ENCODE measurements at places on chromosomes 12 and 14.

- DNase-seq: no peak
Observed at GRCh38 chr14:94548131-94548998, 12.9 kb upstream of the SERPINA4 start.

- no peak for DNase-seq
Observed at GRCh38 chr14:102920998-102921304, 1.5 kb upstream of the AMN start.

DNA sequence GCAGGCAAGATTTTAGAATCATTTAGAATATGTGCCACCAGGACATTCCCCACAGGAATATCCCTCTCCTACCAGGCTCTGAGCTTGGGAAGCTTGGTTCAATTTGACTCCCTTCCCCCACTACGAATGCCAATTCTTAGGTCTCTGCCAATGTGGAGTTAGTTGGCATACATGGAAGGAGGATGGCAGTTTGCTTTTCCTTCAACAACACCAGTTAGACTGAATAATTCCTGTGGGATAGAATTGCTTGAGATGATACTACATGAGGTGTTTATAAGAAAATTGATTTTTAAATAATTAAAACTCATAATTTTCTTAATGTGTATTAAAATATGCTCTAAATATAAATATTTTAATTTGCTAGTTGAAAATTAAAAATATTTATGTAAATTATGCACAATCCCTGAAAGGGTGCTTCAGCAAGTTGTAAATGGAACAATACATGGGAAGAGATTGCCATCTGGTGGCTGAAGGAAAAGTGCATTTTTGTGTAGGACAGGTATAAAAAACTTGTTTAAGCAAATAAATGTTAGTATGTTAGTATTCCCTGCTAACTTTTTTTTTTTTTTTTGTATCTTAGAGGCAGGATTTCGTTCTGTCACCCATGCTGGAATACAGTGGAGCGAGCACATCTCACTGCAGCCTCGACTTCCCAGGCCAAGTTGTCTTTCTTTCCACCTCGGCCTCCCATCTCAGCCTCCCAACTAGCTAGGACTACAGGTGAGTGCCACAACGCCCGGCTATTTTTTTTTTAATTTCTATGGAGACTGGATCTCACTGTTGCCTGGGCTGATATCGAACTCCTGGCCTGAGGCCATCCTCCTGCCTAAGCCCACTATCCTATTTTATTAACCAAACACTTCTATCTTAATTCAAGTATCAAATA is 25.8 kb upstream of the STRAP start:
- DNase-seq: no peak

- DNase-seq: no peak
Observed at GRCh38 chr12:122087431-122088178, 9.0 kb downstream of the MLXIP start.

DNA sequence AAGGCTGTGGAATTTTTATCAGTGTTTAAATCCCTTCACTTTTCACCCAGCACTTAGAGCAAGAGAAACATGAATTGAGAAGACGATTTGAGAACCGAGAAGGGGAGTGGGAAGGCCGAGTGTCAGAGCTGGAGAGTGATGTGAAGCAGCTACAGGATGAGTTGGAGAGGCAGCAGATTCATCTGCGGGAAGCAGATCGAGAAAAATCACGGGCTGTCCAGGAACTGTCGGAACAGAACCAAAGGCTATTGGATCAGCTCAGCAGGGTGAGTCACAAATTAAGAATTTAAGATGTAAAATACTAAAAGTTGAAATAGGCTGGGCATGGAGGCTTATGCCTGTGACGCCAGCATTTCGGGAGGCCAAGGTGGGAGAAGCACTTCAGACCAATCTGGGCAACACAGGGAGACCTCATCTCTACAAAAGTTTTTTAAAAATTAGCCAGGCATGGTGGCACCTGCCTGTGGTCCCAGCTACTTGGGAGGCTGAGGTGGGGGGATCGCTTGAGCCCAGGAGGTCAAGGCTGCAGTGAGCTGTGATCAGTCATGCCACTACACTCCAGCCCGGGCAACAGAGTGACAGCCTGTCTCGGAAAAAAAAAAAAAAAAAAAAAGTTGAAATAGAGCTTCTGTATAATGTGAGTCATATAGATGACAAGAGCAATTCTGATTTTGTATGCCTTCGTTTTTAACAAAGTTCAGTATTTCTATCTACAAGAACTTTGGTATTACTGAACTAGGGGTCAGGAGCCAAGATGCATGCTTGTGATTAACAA is 9.6 kb downstream of the BICDL1 start:
- no peak for DNase-seq

DNA sequence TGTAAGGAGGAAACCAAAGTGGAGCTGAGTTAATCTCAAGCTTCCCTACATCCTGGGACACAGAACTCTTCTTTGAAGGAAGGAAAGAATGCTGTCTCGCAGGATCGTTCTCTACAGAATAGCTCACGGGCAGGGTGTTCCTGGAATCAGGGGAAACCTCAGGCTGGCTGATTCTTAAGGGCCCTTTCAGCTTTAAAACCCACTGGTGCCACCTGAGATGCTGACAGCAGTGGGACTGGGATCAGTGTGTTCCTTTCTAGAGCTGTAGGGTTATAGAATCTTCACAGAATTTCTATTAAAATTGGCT is 47.8 kb downstream of the UBE3B start:
- DNase-seq: no peak

DNA sequence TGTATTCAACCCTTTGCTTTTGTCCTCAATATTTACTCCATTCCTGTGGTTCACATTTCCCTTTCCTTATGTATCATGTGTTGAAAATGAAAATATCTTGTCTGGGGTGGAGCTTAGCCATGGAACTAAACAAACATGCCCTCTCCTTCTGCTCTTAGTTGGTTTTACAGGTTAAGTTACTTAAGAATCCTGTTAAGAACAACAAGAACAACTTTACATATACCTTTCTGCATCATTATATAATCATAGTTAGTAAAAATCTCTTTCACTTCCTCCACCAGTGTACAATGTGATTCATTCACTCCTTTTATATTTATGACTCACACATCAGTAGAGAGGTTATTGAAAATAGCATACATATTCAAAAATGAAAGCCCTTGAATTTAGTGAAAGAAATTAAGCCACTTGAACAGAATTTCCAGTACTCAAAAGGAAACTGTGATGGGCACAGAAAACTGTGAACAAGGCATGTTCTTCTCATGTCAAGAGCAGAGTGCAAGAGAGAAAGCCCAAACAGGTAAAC is 307.7 kb downstream of the CCDC91 start:
- no peak for DNase-seq

GRCh38 chr12:111270774-111271173 is 98.1 kb downstream of the PHETA1 start:
- no peak for DNase-seq

GRCh38 chr14:32698831-32699230 is 239.8 kb upstream of the NPAS3 start:
- no peak for DNase-seq

- DNase-seq: no peak
Observed at GRCh38 chr12:24888813-24889212, 60.1 kb downstream of the BCAT1 start.

GRCh38 chr14:50116966-50117365 is 594 bp upstream of the VCPKMT start:
- no peak for DNase-seq

DNA sequence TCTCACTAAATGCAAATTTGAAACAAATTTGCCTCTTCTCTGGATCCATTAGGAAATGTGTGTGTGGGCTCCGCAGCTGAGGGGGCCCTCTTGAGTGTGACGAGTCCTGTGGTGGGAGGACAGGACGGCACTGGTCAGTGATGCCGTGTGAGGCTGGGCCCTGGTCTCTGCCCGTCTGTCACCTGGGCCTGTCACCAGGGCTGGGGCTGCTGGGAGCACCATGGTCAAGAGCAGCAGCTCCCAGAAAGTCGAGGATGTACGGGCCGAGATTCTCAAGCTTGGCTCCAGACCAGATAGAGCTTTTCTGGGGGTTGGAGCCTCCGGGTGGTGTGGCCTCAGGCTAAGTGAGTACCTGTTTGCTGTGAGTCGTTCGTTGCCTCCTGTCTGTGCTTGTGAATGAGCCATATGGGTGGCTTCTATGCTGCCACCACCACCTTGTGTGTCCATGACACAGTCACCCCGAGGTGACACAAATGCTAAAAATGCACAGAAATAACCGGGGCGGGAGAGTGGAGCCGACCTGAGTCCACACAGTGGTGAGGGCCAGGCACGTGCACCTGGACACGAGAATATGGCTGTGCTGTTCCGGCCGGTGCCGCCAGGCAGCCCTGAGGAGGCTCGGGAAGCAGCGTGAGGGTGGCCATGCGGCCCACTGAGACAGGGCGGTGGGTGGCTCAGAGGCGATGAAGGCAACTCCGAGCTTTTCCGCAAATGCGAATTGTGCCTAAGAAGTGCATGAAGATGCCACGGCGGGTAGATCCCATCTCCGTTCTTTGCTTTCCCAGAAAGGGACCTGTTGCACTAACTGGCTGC is 8.7 kb downstream of the PGAM5 start:
- no peak for DNase-seq

DNA sequence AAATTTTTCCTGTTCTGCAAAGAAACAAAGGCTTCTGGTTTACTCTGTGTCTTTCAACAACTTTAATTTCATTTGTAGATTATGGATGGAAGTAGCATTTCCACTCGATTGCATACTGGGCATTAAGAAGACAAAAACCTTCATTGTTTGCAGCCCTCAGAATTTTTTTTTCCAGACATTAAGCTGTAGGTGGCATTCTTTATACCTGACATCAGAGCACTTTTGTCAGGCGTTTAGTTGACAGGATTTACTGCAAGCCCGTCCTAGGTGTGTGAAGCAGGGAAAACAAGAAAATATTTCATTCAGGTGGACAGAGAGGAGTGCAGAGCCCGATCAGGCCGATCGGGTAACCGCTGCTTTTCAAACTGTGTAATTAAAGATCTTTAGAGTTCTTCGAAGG is 107.5 kb downstream of the TMEM260 start:
- DNase-seq: no peak

Measured in left forelimb (tissue), 1 donor.